ENCODE measurements at places on chromosomes 11 and 22. TPM values are rescaled to one million over a fixed set of nuclear protein-coding genes. Genes with fewer than 3 reads are reported as not detected.

The MMP7 gene
- not detected for total RNA-seq

The ASRGL1 gene
- total RNA-seq, result 4.1 TPM

The CLCF1 gene
- total RNA-seq, result 0.27 TPM

The SYT7 gene
- total RNA-seq, result 23.7 TPM

The IL10RA gene
- 6.2 TPM for total RNA-seq

The F2 gene
- 0.11 TPM for total RNA-seq

The MDK gene
- 4.7 TPM for total RNA-seq

The OR51E2 gene
- total RNA-seq, result 0.13 TPM

The RASSF10 gene
- total RNA-seq, result 0.22 TPM

The EIF3M gene
- 182 TPM for total RNA-seq

The BIK gene
- total RNA-seq, result not detected

The C11orf42 gene
- total RNA-seq, result not detected

The MMP10 gene
- total RNA-seq, result not detected

The NAALADL1 gene
- 3.1 TPM for total RNA-seq

The KLHL35 gene
- total RNA-seq, result 0.48 TPM

The SLC22A8 gene
- total RNA-seq, result not detected

The C1QTNF4 gene
- total RNA-seq, result 0.48 TPM

The TEX54 gene
- total RNA-seq, result not detected

The KCNJ11 gene
- total RNA-seq, result 27.7 TPM

The SAA1 gene
- 6.9 TPM for total RNA-seq

The SLC35E4 gene
- 4.1 TPM for total RNA-seq

The DENND5A gene
- total RNA-seq, result 96.1 TPM

The OR52I1 gene
- total RNA-seq, result not detected

The L3MBTL2 gene
- 14.9 TPM for total RNA-seq

The SLC22A9 gene
- total RNA-seq, result not detected

The C11orf86 gene
- not detected for total RNA-seq

The TEF gene
- total RNA-seq, result 20.7 TPM

The RPUSD4 gene
- total RNA-seq, result 40.7 TPM

All from Right ventricle myocardium superior (tissue), 1 donor.